Fibroblast of gingiva (primary cell): ENCODE measurements at places on chromosomes 6 and 20.

GRCh38 chr6:108800427-108800864 is 47.8 kb upstream of the ARMC2 start:
- peak; percentile 73 for DNase-seq

DNA sequence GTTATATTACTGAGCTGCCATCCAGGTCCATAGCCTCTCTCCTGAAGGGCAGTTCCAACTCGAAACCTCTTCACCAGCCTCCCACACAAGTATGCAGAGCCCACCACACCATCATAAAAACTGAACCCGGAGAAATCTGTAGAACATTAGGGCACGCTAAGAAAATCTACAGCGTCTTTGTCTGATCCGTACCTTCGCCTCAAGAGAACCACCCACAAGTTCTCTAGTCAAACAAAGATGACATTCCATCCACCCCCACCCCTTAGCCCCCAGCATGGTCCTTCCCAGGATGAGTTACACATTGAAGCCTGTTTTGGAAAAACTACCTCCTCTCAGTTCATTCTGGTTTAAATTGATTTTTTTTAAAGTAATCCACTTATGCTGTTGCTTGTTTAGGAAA is 219.7 kb downstream of the ZMYND8 start:
- DNase-seq: no peak

DNA sequence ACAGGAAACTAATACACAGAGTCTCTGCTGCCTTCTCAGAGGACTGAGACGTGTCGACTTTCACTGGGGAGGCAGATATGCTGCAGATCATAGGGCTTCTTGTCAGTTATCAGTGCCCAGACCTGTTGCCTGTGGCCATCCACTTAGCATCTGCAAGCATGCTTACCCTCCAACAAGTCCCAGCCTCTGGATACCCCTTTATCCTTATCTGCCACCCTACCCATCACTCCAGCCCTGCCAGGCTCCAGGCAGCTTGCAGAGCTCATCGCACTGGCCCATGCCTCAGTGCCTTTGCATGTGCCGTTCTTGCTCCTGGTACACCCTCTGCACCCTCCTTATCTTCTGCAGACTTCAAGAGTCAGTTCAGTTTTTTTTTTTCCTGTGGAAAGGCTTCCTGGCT is 119.2 kb downstream of the TOX2 start:
- DNase-seq: no peak

- no peak for DNase-seq
Observed at GRCh38 chr20:51340451-51340840, 202.1 kb downstream of the NFATC2 start.

- DNase-seq: peak; percentile 43
Observed at GRCh38 chr6:82072121-82072521, 175.4 kb downstream of the IBTK start.
